ENCODE measurements at places on chromosomes 12 and 14.
A peak's percentile ranks its signal among the peaks of the same experiment; 100 is the strongest.

GRCh38 chr12:67239061-67239460, 30.1 kb upstream of the CAND1 start:
- DNase-seq: no peak
- no peaks in the 10 kb centered on the region for H3K4me1 ChIP-seq
- no peak overlapping the region for H3K4me3 ChIP-seq

DNA sequence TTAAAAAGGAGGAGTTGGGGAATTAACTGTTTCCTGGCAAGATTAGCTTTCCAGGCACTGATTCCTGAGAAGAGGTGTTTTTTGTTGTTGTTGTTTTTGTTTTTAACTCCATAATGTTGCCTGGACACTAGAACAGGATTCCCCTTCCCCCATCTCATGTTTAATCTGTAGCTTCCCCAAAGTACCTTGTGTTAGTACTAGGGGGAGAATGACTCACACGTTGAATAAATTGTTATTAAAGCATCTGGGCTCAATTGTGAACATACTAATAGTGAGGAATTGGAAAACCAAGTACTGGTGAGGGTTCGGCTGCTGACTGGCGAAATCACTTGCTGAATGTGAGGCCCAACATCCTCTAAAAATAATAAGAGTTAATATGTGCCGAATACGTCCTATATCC, 1.3 kb upstream of the GNG2 start:
- H3K4me1 ChIP-seq: peaks cover 11% of the 10 kb centered on the region
- H3K27ac ChIP-seq: no peak overlapping the region
- no peaks in the 10 kb centered on the region for H3K36me3 ChIP-seq

GRCh38 chr14:25049568-25050268, at the start of gene STXBP6:
Gene STXBP6, minus strand, starts transcription at chr14:25050147. Its CDS starts 75,329 bp downstream, at chr14:24974818.
- H3K4me3 ChIP-seq: peak within 1 kb of the TSS; percentile 52
- DNase-seq: no peak
- H3K4me1 ChIP-seq: no peaks in the 10 kb centered on the region
- H3K27me3 ChIP-seq: peaks cover 33% of the 10 kb centered on the region
- H3K36me3 ChIP-seq: no peaks in the 10 kb centered on the region

GRCh38 chr12:96219700-96220206, 25.6 kb downstream of the ELK3 start:
- peak; percentile 96 for DNase-seq
- no peaks in the 10 kb centered on the region for H3K27me3 ChIP-seq
- peak overlapping the region; percentile 100 for H3K27ac ChIP-seq
- peaks cover 16% of the 10 kb centered on the region for H3K36me3 ChIP-seq
- H3K4me1 ChIP-seq: peaks cover 53% of the 10 kb centered on the region
- peak overlapping the region; percentile 56 for H3K4me3 ChIP-seq

DNA sequence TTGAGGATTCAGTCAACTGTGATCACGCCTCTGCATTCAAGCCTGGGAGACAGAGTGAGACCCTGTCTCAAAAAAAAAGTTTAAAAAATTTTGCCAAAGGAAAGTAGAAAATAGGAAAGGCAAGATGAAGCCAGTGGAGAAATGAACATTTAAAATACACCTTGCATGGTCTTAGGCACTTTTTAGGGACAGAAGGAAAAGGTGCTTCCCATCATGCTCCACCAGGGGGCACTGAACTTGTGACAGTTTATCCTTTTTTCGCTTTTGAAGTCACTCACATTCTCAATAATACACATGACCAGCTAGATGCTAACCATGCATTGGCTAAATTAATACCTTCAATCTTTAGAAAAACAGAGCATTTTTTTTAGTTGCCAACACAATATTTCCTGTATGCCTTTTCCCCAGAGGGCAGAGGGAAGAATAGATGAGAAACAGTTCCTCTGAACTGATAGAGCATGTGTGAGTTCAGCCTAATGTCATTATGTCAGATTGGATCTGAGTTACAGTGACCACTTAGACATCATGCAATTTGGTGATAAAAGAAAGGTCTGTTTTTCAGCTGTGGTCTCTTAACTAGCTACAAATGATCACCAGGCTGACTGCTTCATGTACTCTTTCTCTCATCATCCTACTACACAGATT, 221.8 kb upstream of the SSTR1 start:
- H3K4me3 ChIP-seq: no peak overlapping the region
- DNase-seq: peak; percentile 15
- no peaks in the 10 kb centered on the region for H3K4me1 ChIP-seq
- no peak overlapping the region for H3K27ac ChIP-seq

DNA sequence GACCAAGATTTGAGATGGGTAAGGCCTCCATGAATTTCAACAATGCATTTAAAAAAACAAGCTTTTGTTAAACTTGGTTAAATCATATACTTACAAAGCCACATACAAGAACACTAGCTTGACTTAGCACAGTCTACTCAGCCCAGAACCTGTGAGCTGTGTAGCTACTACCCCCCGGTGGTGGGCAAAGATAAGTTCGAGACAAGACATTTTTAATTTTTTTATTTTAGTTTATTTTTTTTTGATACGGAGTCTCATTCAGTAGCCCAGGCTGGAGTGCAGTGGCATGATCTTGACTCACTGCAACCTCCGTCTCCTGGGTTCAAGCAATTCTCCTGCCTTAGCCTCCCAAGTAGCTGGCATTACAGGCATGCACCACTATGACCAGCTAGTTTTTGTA, 3.7 kb upstream of the NECAP1 start:
- peak; percentile 39 for DNase-seq
- H3K27ac ChIP-seq: no peak overlapping the region
- H3K4me1 ChIP-seq: peaks cover 43% of the 10 kb centered on the region
- H3K36me3 ChIP-seq: no peaks in the 10 kb centered on the region

GRCh38 chr14:105199093-105199492, 18.0 kb upstream of the NUDT14 start:
- no peak overlapping the region for H3K4me3 ChIP-seq
- no peak overlapping the region for H3K27ac ChIP-seq
- H3K4me1 ChIP-seq: peaks cover 18% of the 10 kb centered on the region
- peaks cover 19% of the 10 kb centered on the region for H3K27me3 ChIP-seq
- no peaks in the 10 kb centered on the region for H3K36me3 ChIP-seq

DNA sequence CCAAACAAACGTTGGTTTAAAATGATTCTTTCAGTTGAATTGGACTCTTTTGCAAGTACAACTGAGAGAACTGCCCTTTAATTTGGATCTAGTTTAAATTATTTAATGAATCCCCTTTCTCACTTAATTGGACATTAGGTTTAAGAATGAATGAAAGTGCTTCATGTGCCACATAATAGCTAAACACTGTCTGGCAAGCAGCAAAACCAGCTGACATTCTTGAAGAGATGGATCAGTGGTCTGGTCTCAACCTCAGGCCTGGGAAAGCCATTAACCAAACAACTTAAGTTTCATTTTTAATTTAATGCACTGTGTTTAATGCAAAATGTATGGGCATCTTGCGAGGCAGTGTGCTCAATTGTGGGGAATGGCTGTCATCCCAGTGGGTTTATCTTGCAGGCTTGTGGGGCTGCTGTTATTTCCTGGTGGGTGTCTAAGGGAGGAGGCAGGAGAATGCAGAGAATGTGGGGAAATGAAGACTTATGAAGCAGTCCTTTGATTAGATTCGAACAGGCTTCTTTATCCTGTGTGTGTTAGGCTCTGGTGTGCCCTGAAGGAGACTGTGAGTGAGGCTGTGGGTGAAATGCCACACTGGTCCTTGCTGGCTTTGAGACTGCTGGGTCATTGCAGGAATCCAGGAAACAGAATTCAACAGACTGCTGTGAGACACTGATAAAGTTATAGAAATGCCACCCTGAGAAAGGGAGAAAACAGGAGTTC, 144.1 kb upstream of the PELI2 start:
- no peak overlapping the region for H3K27ac ChIP-seq
- no peak overlapping the region for H3K4me3 ChIP-seq
- no peaks in the 10 kb centered on the region for H3K27me3 ChIP-seq
- H3K4me1 ChIP-seq: no peaks in the 10 kb centered on the region

DNA sequence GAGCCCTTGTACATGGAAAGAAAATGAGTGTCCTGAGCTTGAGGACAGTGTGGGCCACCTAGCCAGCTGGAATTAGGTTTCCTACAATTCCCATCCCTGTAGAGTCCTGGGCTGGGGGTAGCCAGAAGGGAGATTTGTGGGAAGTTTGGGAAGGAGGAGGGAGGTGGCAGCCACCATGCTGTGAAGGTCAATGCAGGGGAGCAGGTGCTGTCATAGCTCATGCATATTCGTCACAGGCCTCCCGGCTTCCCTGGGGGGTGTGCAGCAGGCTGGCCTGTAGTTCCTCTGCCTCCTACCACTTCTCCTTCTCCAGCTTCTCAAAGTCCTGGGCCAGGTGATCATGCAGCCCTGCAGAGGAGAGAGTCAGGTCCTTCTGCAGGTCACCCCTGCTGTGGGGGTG, 121.3 kb downstream of the TBX3 start:
- no peaks in the 10 kb centered on the region for H3K36me3 ChIP-seq
- H3K27ac ChIP-seq: no peak overlapping the region
- no peaks in the 10 kb centered on the region for H3K4me1 ChIP-seq
- DNase-seq: no peak
- peaks cover 24% of the 10 kb centered on the region for H3K27me3 ChIP-seq
